ENCODE measurements at places on chromosomes 3 and 15.
A peak's percentile ranks its signal among the peaks of the same experiment; 100 is the strongest.

DNA sequence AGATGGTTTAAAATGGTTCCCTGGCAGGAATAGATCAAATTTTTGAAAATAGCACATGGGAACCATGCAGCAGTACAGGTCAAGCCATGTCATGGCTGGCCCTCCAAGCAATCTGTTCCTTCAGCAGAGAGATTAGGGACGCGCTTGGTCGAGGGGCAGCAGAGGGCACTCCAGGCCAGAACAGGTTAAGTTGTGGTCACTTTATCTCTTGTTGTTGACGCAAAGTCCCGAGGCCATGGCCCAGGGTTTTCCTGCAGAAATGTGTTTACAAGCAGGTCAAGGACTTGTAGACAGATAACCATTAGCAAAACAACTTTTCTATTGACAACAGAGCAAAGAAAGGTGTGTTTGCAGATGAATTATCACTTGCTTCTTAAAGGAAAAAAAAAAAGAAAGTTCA, 570.0 kb upstream of the NR2F2 start:
- H3K4me3 ChIP-seq, result no peak overlapping the region
- no peak overlapping the region for H3K27ac ChIP-seq
- H3K27me3 ChIP-seq, result peaks cover 5% of the 10 kb centered on the region
- DNase-seq, result no peak

DNA sequence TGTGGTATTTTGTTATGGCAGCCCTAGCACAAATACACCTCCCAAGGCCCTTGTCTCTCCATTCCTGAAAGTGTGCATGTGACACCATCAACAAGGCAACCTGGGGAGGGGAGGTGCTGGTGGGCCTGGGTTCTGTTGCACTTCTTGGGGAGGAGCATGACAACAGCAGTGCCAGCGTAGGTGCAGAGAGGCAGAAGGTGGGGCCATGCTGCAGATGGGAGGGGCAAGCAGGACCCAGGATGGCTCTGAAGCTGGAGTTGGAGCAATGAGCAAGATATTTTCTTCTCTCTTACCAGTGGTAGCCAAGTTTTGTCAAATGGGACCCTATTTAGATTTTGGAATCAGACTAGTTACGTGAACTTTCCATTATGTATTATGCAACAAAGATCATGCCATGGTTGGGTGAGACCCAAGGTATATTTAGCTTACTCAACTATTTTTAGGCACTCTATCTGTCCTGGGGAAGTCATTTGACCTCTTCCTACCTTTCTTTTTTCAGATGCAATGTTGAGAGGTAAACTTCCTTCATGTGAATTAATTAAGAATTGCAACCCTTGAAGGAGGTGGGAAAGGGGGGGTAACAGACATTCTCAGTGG, 3.4 kb downstream of the FYCO1 start:
- H3K36me3 ChIP-seq, result peaks cover 6% of the 10 kb centered on the region
- H3K27me3 ChIP-seq, result no peaks in the 10 kb centered on the region
- DNase-seq, result no peak
- H3K27ac ChIP-seq, result no peak overlapping the region
- H3K4me3 ChIP-seq, result peak overlapping the region; percentile 48

GRCh38 chr3:70982284-70982683, 601.2 kb downstream of the FOXP1 start:
- no peak overlapping the region for H3K4me3 ChIP-seq
- no peak for DNase-seq
- peaks cover 72% of the 10 kb centered on the region for H3K36me3 ChIP-seq
- H3K27ac ChIP-seq, result peak overlapping the region; percentile 100
- H3K4me1 ChIP-seq, result peaks cover 69% of the 10 kb centered on the region

DNA sequence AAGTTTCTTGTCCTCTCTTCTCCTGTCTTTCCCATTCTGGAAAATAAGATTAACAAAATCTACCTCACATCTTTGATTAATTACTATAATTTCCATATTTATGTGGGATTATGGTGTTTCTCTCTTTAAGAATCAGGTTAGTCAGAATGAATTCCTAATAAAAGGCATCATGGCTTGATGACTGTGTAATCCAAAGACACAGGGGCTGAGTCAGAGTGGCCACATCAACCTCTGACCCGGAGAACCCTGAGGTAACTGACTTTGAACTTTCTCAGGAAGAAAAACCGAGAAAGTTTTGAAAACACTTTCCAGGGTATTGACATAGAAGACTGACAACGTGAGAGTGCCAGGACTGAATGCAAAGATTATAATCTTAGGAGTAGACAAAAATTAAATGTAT, 170.3 kb upstream of the MCTP2 start:
- H3K36me3 ChIP-seq, result no peaks in the 10 kb centered on the region
- no peaks in the 10 kb centered on the region for H3K4me1 ChIP-seq
- no peak overlapping the region for H3K27ac ChIP-seq
- no peak overlapping the region for H3K4me3 ChIP-seq
- H3K27me3 ChIP-seq, result peaks cover 11% of the 10 kb centered on the region

DNA sequence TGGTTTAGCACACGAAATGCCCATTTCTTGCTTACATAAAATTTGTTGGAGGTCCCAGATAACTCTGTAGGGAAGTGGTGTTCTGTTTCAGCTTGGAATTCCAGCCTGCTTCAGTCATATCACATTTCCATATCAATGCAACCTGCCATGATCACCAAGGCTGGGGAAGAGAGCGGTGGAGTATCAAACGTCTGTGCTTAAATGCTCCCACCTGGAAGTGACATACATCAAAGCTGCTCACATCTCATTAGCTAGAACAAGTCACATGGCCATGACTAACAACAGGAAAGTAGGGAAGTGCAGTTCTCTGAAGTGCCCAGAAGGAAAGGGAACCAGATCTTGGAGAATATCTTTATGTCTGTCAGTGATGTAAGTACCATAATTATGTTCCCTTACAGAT, 130.2 kb upstream of the CFAP20DC start:
- no peak overlapping the region for H3K4me3 ChIP-seq
- peaks cover 12% of the 10 kb centered on the region for H3K27me3 ChIP-seq
- DNase-seq, result no peak
- no peaks in the 10 kb centered on the region for H3K4me1 ChIP-seq
- no peaks in the 10 kb centered on the region for H3K36me3 ChIP-seq

DNA sequence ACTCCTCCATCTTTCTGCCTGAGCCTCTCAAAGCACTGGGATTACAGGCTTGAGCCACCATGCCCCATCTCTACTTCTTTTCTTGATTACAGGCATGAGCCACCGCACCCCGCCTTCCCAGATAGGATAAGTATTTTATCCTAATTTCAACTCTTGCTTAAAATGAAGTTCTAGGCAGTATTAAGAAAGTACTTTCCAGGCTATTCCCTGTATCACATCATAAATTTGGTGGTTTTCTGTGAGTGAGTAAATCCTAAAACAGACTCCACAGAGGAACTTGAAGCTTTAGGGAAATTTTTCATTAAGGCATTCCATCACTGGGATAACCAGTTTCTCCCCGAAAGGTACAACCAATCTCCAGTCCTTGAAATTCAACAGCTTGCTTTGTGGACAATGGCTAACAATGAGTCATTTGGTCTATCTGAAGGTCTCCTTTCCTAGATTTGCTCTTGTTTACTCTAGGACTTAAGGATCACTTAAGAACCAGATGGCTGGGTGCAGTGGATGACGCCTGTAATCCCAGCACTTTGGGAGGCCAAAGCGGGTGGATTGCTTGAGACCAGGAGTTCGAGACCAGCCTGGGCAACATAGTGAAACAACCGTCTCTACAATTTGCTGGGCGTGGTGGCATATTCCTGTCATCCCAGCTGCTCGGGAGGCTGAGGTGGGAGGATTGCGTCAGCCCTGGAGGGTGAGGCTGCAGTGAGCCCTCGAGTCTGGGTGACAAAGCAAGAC, 49.7 kb upstream of the SKIL start:
- no peak overlapping the region for H3K4me3 ChIP-seq
- no peaks in the 10 kb centered on the region for H3K27me3 ChIP-seq
- H3K36me3 ChIP-seq, result no peaks in the 10 kb centered on the region

DNA sequence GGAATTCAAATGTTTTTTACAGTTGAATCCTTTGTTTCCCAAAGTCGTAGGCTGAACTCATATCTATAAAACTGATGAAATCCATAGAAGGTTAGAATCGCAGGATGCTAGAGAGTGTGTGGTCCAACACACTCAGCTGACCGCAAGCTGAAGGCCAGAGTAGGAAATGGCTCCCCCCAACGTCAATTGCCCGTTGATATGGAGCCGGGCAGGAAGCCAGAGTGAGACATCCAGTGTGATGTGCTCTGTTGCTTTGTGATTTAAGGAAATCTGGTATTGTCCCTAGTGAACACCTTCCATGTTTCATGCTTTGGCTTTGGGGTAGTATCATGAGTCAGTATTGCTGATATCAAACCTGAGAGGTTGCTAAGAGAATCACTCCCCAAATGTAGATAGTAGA, 5.8 kb upstream of the MEX3B start:
- H3K27me3 ChIP-seq, result peaks cover 48% of the 10 kb centered on the region
- H3K4me3 ChIP-seq, result no peak overlapping the region
- no peak overlapping the region for H3K27ac ChIP-seq

- DNase-seq, result no peak
- no peaks in the 10 kb centered on the region for H3K36me3 ChIP-seq
- no peaks in the 10 kb centered on the region for H3K4me1 ChIP-seq
Measured at GRCh38 chr15:49423901-49424550, 984 bp downstream of the FGF7 start.

DNA sequence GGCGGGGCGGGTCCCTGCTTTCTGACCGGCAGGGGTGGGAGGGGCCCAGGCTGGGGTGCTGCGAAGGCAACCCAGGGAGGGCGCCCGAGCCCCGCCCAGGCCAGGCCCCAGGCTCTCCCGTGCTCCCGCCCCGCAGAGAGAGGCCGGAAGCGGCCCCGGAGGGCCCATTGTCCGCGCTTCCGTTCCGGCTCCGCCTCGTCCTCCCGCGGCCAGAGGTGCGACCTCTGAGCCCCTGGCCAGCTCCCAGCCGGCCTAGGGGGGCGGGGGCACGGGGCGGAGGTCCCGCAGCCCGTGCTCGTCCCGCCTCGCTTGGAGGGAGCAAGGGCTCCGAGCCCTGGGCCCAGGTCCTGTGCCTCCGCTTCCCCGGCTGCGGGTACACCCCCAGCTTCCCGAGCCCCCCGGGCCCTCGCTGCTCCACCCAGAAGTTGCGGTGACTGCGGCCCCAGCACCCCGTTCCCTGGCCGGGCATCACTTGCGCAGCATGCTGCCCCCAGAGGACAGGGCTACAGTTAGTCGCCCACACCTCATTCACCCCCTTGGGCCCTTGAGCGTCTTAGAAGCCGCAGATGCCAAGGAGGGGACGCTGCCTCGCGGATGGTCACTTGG, 20.4 kb upstream of the PLXND1 start:
- H3K4me1 ChIP-seq, result peaks cover 24% of the 10 kb centered on the region
- H3K27me3 ChIP-seq, result no peaks in the 10 kb centered on the region
- H3K4me3 ChIP-seq, result peak overlapping the region; percentile 93
- H3K27ac ChIP-seq, result no peak overlapping the region
- peak; percentile 89 for DNase-seq
- H3K36me3 ChIP-seq, result no peaks in the 10 kb centered on the region

- no peak overlapping the region for H3K4me3 ChIP-seq
- H3K36me3 ChIP-seq, result no peaks in the 10 kb centered on the region
- no peak overlapping the region for H3K27ac ChIP-seq
- no peaks in the 10 kb centered on the region for H3K4me1 ChIP-seq
- no peak for DNase-seq
- no peaks in the 10 kb centered on the region for H3K27me3 ChIP-seq
Measured at GRCh38 chr3:161821591-161821990, 325.0 kb downstream of the OTOL1 start.

DNA sequence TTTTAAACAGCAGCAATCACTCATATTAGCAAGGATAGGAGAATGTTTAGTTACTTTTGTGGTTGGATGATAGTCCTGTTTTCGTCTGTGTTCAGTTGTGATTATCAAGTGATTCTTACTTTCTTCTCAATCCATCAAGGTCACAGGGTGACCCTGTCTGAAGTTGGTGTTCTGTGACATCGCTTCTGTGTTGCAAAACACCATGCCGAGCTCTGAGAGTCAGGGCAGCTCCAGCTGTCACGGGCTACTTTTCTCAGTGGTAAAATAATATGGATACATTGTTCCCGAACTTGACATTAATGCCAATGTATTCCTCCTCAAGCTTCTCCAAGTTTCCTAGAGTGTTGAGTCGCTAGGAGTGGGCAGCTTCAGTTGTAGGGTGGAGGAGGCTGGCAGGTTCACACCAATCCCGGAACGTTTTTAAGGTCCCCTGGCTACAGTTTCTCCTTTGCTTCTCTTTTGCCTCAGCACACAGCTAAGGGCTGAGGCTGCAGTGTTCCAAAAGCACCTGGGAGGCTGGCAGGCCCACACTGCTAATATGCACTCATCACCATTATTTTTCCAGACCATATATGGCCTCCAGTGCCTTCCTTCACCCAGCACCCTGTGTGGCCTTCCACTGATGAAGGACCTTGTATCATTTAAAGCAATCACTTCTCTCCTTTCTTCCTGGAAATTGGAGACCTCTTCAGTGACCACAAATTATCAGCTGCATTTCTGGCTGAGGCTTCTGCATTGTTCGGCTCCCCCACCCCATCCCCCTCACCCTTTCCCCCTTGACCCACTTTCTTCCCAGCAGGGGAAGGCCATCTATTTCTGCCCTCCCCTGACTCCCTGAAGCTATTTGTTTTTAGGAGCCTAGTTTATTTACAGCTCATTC, 25.8 kb downstream of the COLQ start:
- peaks cover 27% of the 10 kb centered on the region for H3K4me1 ChIP-seq
- no peak overlapping the region for H3K27ac ChIP-seq
- H3K4me3 ChIP-seq, result no peak overlapping the region
- no peaks in the 10 kb centered on the region for H3K27me3 ChIP-seq
- no peak for DNase-seq

- no peaks in the 10 kb centered on the region for H3K27me3 ChIP-seq
- peaks cover 19% of the 10 kb centered on the region for H3K4me1 ChIP-seq
- H3K36me3 ChIP-seq, result peaks cover 1% of the 10 kb centered on the region
- DNase-seq, result no peak
- no peak overlapping the region for H3K27ac ChIP-seq
Measured at GRCh38 chr15:85618228-85618505, 176.6 kb downstream of the KLHL25 start.

DNA sequence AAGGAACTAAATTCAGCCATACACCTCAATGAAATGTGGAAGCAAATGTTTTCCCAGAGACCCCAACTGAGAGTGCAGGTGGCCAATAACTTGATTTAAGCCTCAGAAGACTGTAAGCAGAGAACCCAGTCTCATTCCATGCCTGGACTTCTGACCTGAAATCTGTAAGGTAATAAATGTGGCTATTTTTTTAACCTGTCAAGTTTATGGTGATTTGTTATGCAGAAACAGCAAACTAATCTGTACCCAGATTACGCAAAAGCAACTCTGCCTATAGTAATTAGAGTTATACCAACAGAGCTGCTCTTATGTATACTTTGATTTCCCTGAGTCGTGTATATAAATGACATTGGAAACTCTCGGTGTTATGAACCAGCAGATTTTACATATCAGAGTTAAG, 534.0 kb upstream of the NAALADL2 start:
- H3K4me3 ChIP-seq, result no peak overlapping the region
- H3K27ac ChIP-seq, result no peak overlapping the region
- peaks cover 2% of the 10 kb centered on the region for H3K36me3 ChIP-seq
- DNase-seq, result no peak
- no peaks in the 10 kb centered on the region for H3K4me1 ChIP-seq

DNA sequence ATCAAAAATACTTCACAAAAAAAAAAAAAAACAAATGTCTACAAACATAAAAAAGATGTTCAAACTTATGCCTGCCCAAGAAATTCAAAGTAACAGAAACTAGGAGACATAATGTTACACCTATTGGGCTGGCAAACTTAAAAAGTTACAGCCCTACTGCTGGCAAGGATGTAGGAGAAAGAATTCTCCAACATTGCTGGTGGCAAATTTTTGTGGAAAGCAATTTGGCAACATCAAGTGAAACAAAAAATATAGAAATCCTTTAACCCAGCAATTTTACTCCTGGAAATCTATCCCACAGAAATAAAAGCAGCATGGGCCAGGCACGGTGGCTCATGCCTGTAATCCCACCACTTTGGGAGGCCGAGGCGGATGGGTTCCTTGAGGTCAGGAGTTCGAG, 73.2 kb downstream of the STAG1 start:
- H3K4me1 ChIP-seq, result peaks cover 20% of the 10 kb centered on the region
- no peak for DNase-seq
- no peaks in the 10 kb centered on the region for H3K27me3 ChIP-seq
- no peaks in the 10 kb centered on the region for H3K36me3 ChIP-seq
- H3K4me3 ChIP-seq, result no peak overlapping the region

Data from activated T-cell treated with anti-CD3 and anti-CD28 coated beads, Interleukin-2, amount 50 U/mL, for 72 hours (primary cell).